ENCODE measurements at places on chromosomes 13 and 19. TPM values are rescaled to one million over a fixed set of nuclear protein-coding genes. Genes with fewer than 3 reads are reported as not detected.

GRCh38 chr13:37211487-37211886, 106.0 kb upstream of the CSNK1A1L start:
- DNase-seq, result no peak
- H3K27me3 ChIP-seq, result no peaks in the 10 kb centered on the region
- H3K4me1 ChIP-seq, result no peaks in the 10 kb centered on the region
- no peaks in the 10 kb centered on the region for H3K36me3 ChIP-seq
- H3K27ac ChIP-seq, result no peak overlapping the region
- H3K4me3 ChIP-seq, result no peak overlapping the region

DNA sequence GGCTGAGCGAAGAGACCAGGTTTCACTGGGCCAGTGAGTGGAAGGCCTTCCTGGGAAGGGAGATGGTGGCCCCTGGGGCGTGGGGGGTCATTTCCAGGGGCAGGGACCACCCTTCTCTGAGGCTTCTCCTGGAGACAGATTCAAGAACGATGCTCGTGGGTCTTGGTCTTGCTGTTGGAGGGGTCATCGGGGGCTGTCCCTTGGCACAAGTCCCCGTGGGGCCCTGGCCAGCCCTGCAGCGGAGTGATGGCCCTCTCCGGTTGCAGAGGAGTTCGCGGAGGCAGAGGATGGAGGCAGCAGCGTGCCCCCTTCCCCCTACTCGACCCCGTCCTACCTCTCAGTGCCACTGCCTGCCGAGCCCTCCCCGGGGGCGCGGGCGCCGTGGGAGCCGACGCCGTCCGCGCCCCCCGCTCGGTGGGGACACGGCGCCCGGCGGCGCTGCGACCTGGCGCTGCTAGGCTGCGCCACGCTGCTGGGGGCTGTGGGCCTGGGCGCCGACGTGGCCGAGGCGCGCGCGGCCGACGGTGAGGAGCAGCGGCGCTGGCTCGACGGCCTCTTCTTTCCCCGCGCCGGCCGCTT, 4.8 kb downstream of the TTC9B start:
- H3K4me3 ChIP-seq, result no peak overlapping the region
- H3K4me1 ChIP-seq, result no peaks in the 10 kb centered on the region
- peaks cover 18% of the 10 kb centered on the region for H3K27me3 ChIP-seq
- no peaks in the 10 kb centered on the region for H3K36me3 ChIP-seq

DNA sequence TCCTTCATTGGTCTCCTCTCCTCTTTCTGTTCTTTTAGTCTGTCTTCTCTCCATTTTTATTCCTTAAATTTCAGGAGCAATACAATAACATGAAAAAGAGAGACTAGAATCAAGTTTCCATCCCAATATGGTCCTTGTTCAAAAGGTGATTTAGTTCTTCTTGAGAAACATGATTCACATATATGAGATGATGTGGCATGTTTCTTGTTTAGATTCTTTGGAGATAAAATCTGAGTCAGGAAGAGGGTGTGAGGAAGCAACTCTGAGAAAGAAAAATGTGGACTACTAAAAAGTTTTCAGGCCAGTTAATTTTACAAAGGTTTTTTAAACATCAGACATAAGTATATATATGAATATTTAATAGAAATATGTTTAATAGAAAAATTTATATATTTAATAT, 231.4 kb downstream of the OXGR1 start:
- H3K27me3 ChIP-seq, result no peaks in the 10 kb centered on the region
- no peak for DNase-seq
- no peaks in the 10 kb centered on the region for H3K36me3 ChIP-seq
- H3K27ac ChIP-seq, result no peak overlapping the region

DNA sequence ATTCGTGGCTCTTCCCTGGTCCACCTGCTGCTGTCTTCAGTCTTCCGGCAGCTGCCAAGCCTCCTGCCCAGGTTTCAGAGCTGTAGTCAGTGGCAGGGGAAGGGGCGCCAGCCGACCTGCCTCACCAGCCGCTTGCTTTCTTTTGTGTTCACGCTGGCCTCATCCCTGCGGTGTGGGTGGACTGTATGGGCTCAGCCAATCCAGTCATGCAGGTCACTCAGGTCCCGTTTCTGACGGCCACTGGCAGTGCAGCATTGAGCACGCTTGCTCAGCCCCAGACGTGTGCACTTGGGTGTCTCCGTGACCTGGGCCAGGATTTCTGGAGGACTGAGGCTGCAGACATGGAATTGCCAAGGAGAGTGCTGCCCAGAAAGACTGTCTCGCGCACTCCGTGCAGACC, 26.0 kb downstream of the AP1M1 start:
- no peak for DNase-seq
- no peak overlapping the region for H3K4me3 ChIP-seq
- no peak overlapping the region for H3K27ac ChIP-seq
- no peaks in the 10 kb centered on the region for H3K4me1 ChIP-seq

DNA sequence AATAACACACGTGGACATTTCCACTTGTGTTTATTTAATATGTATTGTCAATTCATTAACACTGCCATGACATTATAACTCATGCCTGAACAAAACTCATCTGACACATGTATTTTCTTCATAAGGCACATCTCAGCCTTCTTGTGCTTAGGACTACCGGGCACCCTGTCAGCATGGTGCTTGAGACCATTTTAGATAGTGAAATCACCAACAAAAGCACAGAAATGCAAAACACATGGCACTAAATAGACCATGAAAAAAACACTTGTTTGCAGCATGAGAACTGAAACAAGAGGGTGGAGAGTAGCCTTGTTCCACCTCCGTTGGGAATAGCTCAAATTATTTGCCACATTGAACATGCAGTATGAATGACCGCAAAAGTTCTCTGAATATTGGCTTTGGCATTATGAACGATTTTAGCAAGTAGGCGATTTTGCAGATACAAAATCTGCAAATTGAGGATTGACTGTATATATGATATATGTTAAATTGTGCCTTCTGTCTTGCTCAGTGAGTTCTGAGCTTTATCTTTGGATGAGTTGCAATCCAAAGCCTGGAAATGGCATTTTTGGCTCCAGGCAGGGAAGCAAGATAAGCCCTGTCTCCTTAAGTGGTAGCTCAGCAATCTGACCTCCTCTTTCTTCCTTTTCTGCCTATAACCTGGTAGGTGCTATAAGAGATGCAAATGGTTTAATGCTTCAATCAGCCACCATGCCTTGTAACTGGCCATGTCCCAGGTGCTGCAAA, 328.2 kb downstream of the HS6ST3 start:
- no peaks in the 10 kb centered on the region for H3K4me1 ChIP-seq
- no peaks in the 10 kb centered on the region for H3K27me3 ChIP-seq
- H3K27ac ChIP-seq, result no peak overlapping the region
- DNase-seq, result no peak

DNA sequence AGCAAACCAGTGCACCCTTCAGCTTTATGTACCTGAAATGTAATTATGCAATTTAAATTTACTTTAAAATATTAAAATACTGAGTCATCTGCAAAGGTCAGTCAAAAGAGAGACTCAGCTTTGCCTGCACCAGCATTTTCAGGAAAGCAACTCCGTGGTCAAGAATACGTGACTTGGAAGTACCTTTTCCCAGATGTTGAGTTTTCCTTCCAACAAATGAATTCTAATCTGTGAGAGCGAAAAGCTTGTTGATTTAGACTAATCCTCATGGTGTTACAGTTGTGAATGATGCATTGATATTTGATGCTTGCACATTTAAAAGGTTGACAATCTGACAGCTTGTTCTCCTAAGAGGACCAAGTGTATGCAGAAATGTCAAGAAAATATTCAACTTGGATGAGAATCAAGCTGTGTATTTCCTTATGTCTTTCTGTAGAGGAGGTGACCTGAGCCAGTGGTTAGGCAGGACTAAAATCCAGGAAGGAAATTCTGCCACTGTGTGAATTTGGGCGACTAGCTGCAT, 270.4 kb downstream of the ABCC4 start:
- no peak overlapping the region for H3K27ac ChIP-seq
- no peak overlapping the region for H3K4me3 ChIP-seq
- H3K4me1 ChIP-seq, result no peaks in the 10 kb centered on the region
- no peaks in the 10 kb centered on the region for H3K36me3 ChIP-seq

DNA sequence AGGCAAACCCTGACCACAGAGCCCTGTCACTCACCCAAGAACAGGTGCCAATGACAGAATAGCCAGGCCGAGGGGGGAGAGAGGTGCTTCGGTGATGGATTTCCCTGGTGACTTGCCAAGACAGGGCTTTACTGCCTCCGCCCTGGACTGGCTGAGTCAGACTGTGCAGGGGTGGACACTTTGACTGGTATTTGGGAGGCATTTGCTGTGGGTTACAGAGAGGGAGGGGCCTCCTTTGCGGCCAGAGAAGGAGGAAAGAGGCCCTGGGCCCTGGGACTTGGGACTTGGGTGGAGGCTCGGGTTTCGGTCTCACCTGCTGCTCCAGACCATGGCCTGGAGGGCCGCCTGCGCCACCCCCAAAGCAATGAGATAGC, 4.6 kb upstream of the EPS8L1 start:
- no peaks in the 10 kb centered on the region for H3K36me3 ChIP-seq
- H3K27me3 ChIP-seq, result peaks cover 9% of the 10 kb centered on the region
- no peak overlapping the region for H3K27ac ChIP-seq
- DNase-seq, result no peak
- no peak overlapping the region for H3K4me3 ChIP-seq

- H3K4me3 ChIP-seq, result no peak overlapping the region
- H3K4me1 ChIP-seq, result no peaks in the 10 kb centered on the region
- no peaks in the 10 kb centered on the region for H3K36me3 ChIP-seq
- no peak overlapping the region for H3K27ac ChIP-seq
Observed at GRCh38 chr19:44939668-44940067, 2.4 kb upstream of the APOC4 start.

DNA sequence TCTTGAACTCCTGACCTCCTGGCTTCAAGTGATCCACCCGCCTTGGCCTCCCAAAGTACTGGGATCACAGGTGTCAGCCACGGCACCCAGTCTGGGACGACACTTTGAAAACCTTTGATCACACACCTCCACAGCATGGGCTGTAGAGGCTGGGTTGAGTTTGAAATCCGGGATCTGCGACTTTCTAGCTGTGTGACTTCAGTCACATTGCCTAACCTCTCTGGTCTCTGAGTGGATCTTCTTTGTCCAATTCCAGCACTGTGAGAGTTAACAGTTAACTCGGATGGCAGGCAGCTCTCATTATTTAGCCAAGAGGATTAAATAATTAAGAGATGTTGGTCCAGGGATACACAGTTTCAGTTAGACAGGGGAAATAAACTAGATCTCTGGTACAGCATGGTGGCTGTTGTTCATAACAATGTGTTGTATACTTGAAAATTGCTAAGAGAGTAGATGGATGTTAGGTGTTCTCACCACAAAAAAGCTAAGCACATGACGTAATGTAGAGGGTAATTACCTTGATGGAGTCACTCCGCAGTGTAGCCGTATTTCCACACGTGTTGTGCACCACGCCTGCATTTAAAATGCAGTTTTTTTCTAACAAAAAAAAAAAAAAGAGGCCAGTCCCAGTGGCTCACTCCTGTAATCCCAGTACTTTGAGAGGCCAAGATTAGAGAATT, 1.9 kb downstream of the GALP start:
- H3K4me1 ChIP-seq, result no peaks in the 10 kb centered on the region
- no peaks in the 10 kb centered on the region for H3K36me3 ChIP-seq
- no peak overlapping the region for H3K27ac ChIP-seq

- H3K4me1 ChIP-seq, result no peaks in the 10 kb centered on the region
- H3K27ac ChIP-seq, result no peak overlapping the region
- DNase-seq, result no peak
- no peaks in the 10 kb centered on the region for H3K36me3 ChIP-seq
- H3K4me3 ChIP-seq, result no peak overlapping the region
Observed at GRCh38 chr13:84816567-84817105, 934.4 kb upstream of the SLITRK1 start.

- H3K27me3 ChIP-seq, result no peaks in the 10 kb centered on the region
- no peak overlapping the region for H3K27ac ChIP-seq
- H3K4me1 ChIP-seq, result no peaks in the 10 kb centered on the region
- no peaks in the 10 kb centered on the region for H3K36me3 ChIP-seq
Observed at GRCh38 chr19:28988066-28988465, 224.9 kb downstream of the UQCRFS1 start.

- no peak overlapping the region for H3K4me3 ChIP-seq
- H3K4me1 ChIP-seq, result no peaks in the 10 kb centered on the region
- H3K27me3 ChIP-seq, result no peaks in the 10 kb centered on the region
- no peaks in the 10 kb centered on the region for H3K36me3 ChIP-seq
Observed at GRCh38 chr13:68176475-68176874, 946.3 kb upstream of the PCDH9 start.

DNA sequence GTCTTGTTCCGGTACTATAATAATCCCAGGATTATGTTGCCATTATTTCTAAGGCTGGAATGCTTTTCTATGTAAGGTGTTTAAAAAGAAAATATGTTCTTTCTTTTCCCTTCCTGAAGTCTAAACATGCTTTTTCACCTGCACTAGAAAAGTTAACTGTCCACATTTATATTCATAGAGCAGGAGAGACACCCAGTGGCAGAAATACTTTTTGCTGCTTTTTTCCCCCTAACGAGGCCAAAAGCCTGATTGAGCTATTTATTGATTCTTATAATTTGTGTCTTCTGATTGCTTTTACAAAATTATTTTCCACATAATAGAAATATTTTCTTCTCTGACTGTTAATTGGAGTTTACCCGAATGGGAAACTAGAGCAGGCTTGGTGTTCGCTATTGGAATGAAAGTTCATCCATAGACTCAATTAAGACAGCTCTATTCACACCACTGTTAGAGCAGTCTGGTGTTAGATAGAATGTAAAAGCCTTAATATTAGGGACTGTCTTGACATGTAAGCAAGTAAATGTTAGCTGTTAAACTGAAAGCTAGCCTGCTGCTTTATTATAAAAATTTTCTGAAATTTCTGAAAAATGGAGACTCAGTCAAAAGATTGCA, 15.8 kb downstream of the GPR180 start:
- H3K4me3 ChIP-seq, result no peak overlapping the region
- H3K27me3 ChIP-seq, result no peaks in the 10 kb centered on the region
- peaks cover 14% of the 10 kb centered on the region for H3K36me3 ChIP-seq
- DNase-seq, result peak; percentile 35
- H3K4me1 ChIP-seq, result no peaks in the 10 kb centered on the region

FBXO27 gene
- total RNA-seq, result 2.6 TPM

CYP2A7 gene
- total RNA-seq, result not detected

PODNL1 gene
- total RNA-seq, result 0.09 TPM

SIAH3 gene
- total RNA-seq, result 0.14 TPM

BRSK1 gene
- total RNA-seq, result 3.1 TPM

CYP4F8 gene
- total RNA-seq, result 0.28 TPM

CD70 gene
- 4.0 TPM for total RNA-seq

NAPSA gene
- total RNA-seq, result 0.94 TPM

CBLC gene
- total RNA-seq, result 0.42 TPM

Measured in thymus (tissue), 14 donors.